Bronchial epithelial cell (primary cell): ENCODE measurements at places on chromosomes 7 and 10.

- no peak for DNase-seq
These were observed 106.0 kb downstream of the UPF2 start for GRCh38 chr10:11936389-11937152.

DNA sequence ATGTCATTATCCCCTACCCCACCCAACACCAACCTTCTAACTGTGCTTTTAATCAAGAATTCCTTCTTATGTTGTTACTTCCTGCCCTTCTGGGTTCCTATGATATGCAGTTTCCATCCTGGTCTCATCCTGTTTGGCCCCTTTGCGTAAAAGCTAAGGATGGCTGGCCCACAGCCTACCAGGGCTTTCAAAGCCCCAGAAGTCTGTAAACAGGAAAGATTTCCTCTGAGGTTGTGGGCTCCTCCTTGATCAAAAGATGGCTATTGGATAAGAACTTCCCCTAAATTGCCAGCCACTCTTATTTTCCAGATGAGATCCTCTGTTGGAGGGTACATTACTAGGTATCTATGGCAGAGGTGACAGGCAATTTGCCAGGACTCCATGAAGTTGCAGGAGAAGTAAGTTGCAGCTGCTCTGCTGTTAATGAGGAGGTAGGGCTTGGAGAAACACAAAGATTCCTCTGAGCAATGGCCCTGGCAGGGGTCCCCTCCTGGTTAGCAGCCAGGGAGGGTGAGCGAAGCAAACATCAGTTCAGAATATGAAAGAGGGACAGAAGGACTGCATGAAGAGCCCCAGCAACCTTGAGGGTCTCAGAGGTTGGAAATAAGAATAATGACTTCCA is 32.1 kb downstream of the NRP1 start:
- no peak for DNase-seq

DNA sequence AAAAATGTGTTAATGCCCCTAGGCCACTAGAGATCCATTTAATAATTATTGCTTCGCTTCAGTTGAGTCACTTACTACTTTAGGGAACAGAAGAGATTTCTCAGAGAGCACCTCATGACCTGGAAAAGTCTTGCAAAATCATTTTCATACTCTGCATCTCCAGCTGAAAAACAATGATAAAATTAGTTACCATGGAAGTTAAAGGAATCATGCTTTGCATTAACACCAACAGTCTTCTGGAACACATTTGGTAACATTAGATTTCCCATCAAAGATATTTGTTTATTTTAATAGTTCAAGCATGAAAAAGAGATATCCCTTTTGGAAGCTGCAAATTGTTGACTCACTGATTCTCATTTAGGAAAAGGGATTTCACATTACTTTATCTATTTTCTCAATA is 1.8 kb upstream of the STEAP2 start:
- DNase-seq = peak; percentile 35

DNA sequence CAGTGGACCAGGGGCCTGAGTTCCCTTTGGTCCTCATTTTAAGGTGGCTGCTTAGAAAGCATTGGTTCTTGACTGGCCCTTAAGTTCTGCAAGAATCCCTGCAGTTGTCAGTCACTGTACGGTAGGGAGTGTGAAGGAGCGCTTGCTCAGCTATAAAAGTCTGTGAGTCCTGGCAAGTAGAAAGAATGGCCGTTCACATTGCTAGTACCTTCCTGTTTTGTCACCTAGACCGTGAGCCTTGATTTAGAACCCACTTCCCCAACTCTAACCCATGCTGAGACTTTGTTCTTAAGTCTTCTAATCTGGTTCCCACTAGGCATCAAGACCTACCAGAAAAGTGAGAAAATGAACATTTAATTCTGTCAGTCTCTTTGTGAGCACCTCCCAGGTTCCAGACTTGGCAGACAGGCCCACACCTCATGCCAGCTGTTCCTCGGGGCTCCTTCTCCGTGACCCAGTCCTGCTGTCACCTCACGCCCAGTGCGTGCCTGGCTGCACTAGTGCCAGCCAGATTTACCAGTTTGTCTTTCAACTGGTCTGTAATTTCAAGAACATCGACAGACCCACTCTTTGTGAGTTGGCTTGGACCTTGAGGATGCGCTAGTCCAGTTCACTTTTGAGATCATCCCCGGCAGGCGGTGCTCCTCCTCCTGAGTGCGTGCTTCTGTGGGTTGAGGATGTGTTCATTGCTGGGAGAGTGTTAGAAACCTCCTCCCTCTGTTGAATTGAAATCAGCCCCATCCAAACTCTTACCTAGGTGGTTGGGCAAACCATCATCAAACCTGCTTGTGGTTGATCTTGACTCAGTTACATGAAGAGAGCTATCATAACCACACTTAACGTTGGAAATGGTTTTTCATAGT is 78.5 kb downstream of the SHH start:
- no peak for DNase-seq

GRCh38 chr7:139985811-139986210 is 76.9 kb downstream of the PARP12 start:
- DNase-seq = no peak

DNA sequence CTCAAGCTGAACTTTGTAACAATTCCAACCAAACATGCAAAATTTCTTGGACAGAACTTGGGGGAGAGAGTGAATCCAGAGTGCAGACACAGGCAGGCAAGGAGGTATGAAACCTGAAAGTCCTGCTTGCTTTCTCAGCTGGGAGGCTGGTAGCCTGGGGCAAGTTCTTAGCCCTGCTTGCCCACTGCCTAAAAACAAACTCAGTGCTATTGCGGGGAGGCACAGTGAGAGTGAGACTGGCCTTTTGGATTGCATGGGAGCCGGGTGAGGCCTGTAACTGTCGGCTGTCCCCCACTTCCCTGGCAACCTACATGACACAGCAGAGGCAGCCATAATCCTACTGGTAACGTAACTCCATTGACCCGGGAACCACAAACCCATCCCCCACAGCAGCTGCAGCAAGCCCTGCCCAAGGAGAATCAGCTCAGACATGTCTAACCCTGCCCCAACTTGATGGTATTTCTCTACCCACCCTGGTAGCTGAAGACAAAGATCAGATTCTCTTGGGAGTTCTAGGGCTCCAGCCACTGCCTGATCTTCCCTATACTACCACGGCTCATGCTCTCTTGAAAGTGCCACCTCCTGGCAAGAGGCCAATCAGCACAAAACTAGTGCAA is 663.6 kb downstream of the GRM8 start:
- DNase-seq = peak; percentile 90

DNA sequence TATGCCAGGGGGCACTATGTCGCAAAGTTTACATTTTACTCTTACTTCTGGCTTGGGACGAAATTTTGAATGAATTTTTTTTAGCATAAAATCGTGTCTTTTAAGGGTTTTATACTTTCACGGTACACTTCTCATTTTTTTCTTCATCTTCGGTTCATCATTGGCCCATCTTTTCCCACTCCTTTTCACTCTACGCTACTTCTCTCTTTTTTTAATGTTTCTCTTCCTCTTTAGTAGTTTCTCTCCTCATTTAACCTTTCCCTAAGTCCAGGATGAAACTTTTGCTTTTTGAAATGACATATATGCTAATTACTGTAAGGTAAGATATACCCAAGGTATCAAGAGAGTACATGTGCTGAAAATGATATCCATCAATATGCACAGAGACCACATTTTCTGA is 39.5 kb downstream of the C7orf33 start:
- no peak for DNase-seq

- no peak for DNase-seq
These were observed 44.1 kb downstream of the AVL9 start for GRCh38 chr7:32539366-32539765.

GRCh38 chr7:23334482-23335056 is 35.4 kb downstream of the MALSU1 start:
- peak; percentile 100 for DNase-seq

- no peak for DNase-seq
These were observed 68.8 kb downstream of the OSBPL3 start for GRCh38 chr7:24911213-24911603.

- peak; percentile 43 for DNase-seq
These were observed 139.4 kb downstream of the EPC1 start for GRCh38 chr10:32207544-32207943.

- no peak for DNase-seq
These were observed 101.4 kb downstream of the WDR37 start for GRCh38 chr10:1157615-1157933.

GRCh38 chr7:3710122-3710521 is 409.1 kb downstream of the SDK1 start:
- DNase-seq = no peak

- DNase-seq = no peak
These were observed 642.0 kb downstream of the SDK1 start for GRCh38 chr7:3942816-3943745.

DNA sequence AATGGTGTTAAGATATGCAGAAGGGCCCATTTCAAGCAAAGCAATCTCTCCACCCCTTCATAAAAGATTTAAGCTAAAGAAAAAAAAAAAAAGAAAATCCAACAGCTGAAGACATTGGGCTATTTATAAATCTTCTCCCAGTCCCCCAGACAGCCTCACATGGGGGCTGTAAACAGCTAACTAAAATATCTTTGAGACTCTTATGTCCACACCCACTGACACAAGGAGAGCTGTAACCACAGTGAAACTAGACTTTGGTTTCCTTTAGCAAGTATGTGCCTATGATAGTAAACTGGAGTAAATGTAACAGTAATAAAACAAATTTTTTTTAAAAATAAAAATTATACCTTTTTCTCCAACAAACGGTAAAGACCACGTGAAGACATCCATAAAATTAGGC is 28.6 kb downstream of the PPP3CB start:
- DNase-seq = no peak

- DNase-seq = peak; percentile 15
These were observed 143.0 kb upstream of the NRBF2 start for GRCh38 chr10:62990126-62990525.

DNA sequence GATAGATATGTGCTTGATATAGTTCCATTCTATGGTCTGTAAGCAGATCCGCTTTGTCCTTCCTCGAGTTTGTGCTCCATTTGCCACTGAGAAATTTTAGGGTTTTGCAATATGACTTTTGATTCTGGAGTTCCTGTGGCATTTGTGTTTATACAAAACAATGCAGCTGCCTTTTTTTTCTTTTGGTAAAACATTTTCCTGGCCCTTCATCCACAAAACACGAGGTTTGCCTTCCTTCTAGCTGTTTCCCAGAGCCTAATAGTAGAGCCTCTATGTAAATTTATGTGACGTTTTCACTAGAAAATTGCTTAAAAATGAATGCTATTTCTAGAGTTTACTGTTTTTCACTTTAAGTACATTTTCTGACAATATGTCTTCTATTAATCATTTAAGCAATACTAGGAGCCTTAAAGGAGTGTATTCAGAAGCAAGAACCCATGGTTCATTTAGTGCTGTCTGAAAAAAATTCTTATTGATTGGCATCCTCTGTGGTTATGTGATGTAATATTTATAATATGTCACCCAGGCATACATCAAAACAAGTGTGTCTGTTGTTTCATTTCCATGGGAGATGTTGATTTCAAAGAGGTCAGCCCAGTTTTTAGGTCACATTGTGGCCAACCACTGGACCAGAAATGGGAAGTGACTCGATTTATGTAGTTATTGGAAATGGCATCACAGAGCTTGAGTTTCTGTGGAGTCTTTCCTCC is 618.3 kb downstream of the LRMDA start:
- DNase-seq = no peak

DNA sequence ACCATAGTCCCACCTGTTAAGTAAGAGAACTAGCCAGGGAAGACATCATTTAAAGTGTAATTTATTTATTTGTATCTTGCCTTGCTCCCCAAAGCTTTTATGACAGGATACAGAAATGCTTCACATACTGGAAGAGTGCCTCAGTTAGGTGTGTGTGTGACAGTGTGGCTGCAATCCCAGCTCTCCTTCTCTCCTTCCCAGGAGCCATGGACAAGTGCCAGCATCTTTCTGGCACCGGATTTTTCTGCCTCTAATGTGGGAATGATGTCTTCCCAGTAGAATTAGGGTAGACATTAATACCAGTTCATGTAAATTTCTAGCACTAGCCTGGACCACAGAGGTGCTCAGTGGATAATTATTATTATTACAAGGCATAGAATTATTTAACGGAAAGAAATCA is 30.3 kb upstream of the ATXN7L1 start:
- DNase-seq = no peak

GRCh38 chr10:43333653-43334052 is 37.8 kb upstream of the FXYD4 start:
- DNase-seq = no peak

DNA sequence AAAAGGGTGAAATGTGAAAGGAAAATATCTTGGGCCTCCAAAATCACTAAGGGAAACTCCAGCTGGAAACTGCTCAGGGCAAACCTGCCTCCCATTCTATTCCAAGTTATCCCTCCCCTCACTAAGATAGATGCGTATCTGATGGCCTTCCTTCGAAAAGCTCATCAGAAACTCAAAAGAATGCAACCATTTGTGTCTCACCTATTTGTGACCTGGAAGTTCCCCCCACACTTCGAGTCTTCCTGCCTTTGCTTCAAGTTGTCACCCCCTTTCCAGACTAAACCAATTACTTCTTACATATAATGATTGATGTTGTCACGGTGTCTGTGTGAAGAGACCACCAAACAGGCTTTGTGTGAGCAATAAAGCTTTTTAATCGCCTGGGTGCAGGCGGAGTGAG is 69.3 kb downstream of the ST8SIA6 start:
- no peak for DNase-seq

- peak; percentile 26 for DNase-seq
These were observed 55.8 kb downstream of the TMEM26 start for GRCh38 chr10:61397175-61397986.

DNA sequence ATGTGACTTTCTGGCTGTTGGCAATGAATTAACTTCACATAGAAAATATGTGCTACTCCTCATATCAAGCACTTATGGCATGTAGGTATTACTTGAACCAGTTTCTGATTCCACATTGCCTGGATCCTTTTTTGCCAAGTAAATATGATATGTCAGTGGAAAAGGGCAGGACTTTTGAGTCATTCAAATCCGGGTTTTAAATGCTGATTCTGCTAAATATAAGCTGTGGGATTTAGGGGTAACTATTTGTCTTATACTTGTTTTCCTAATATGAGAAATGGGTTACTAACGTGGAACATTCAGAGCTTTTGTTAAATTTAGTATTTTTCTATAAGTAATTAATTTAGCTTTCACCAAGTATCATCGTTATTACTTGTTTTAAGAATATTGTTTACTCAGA is 108.0 kb upstream of the HGF start:
- DNase-seq = no peak

GRCh38 chr10:35040760-35041501 is 49.2 kb downstream of the CUL2 start:
- peak; percentile 44 for DNase-seq

DNA sequence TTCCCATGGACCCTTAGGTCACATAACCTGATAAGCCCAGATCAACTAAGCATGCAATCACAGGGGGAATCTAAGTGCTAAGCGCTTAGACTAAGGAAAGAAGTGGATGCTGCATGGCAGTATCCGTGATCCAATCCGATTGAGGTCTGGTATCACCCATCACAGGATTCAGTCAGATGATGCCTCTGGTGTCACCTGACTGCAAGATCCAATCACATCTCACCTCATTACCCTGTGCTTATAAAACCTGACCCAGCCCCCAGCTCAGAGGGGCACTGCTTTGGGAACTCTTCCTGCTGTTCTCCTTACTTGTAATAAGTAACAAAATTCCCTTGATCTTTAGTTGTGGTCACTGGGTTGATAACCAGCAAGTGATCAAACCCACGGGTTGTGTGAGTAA is 84.7 kb upstream of the TMEM168 start:
- DNase-seq = no peak

- no peak for DNase-seq
These were observed 138.7 kb upstream of the CELF2 start for GRCh38 chr10:10878963-10879362.
